ENCODE measurements at places on chromosomes 2 and 18.

- DNase-seq: no peak
Measured at GRCh38 chr2:239198221-239198620, 202.6 kb downstream of the HDAC4 start.

GRCh38 chr2:160241251-160242137 lies 41.4 kb upstream of the ITGB6 start:
- peak; percentile 88 for DNase-seq

DNA sequence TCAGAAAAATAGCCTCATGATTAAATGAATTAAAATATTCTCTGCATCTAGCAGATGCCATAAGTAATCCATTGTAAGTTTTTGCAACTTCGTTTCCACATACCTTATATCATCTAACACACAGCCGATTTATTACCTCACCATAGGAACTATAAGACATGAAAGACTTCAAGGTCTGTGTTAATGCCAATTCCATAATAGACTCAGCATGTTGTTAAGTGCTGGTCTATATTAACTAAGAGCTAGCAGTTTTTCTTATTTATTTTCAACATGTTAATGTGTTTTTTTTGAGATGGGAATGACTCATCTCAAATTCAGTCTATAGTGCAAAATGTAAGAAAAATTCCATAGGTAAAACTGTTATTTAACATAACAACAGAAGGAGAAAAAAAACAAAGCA lies 243.9 kb upstream of the GULP1 start:
- no peak for DNase-seq

DNA sequence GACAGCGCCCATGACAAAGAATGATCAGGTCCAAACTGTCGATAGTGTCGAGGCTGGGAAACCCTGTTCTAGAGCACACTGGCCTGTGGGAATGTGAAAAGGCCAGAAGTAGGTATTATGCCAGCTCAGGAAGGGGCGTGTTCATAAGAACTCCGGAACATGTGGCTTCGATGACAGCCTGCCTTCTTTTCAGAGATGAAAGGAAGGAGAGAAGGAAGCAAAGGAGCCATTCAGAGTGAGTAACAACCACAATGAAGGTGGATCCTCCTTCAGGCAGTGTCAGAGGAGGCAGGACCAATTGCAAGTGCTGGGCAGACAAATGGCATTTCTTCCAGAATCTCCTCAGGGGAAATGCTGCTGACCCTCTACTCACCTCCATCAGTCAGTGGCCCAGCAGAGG lies 58.5 kb downstream of the NCKAP5 start:
- no peak for DNase-seq

DNA sequence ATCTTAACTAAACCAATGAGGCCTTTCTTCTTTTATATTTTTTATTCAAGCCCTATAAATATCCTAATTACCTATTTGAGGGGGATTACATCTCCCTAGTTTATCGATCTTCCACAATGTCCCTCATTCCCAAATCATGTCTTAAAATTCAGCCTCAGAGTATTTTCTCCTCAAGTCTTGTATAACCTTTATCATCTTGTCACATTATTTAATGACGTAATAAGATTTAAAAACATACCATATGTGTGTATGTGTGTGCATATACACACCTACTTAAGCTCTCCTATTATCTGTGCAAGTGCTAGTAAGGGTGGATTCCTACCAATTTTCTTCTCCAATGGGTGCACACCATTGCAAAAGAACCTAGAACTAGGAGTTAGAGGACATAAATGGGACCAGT lies 421.1 kb downstream of the FIGN start:
- DNase-seq: no peak

DNA sequence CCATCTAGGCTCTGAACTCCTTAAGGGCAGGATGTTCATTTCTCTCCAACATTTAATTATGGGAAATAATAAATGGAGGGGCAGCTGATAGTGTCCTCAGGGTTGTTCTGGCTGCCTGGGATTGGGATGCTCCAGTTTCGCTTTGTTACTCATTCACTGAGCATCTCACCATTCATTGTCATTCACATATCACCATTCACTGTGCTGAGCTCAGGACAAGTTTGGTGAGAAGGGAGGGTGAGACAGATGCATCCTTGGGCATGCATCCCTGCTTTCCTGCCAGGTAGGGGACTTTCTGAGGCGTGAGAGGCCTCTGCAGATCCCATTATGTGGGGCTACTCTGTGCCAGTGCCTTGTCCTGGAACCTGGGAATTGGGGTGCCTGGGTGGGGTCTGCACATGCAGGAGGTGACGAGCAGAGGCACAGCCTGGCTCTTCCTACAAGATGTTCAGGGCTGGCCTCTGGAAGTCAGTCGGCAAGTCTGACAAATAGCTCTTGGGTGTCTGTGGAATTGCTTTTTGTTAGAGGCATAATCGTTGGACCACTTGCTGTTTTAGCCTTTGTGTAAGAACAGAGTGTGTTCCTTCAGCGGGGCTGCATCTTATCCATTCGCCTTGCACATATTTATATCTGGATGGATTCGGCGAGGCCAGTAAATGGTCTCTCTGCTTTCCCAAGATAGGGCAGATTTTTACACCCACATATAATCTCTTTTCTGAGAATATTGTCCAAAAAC lies 323.2 kb upstream of the THSD7B start:
- DNase-seq: no peak

DNA sequence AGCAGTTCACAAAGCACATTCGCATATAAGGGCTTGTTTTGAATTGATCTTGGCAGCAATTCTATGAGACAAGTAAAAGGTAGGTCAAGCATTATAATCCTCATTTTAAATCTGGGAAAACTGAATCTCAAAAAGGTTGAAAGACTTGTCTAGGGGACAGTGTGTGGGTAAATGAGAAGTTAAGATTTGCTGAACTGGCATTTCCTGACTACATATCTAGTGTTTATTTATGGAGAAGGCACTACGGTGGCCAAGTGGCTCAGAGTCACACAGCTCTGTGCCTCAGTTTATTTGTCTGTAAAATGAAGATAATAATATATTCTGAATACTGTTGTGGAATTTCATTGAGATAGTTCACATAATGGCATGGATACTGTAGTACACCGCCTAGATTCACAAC lies 16.3 kb upstream of the IL1RN start:
- no peak for DNase-seq

DNA sequence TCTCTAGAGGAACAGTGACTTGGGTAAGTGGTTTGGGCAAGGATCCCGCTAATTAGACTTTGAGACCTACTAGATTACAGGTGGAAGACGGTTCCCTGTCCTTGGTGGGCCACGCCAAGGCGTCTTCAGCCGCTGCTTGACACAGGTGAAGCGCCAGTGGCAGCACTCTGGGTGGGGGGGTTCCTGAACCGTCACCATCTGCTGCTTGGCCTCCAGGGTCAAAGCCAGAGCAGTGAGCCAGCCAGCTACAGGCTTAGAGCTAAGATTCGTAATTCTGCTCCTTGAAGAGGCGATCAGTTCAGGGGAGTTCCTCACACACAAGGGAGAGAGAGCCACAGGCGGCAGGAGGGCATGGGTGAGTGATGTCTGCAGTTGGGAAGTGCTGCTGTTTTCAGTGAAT lies 39.4 kb upstream of the RBM44 start:
- DNase-seq: no peak

- no peak for DNase-seq
Measured at GRCh38 chr2:219563271-219563928, 7.9 kb downstream of the OBSL1 start.

DNA sequence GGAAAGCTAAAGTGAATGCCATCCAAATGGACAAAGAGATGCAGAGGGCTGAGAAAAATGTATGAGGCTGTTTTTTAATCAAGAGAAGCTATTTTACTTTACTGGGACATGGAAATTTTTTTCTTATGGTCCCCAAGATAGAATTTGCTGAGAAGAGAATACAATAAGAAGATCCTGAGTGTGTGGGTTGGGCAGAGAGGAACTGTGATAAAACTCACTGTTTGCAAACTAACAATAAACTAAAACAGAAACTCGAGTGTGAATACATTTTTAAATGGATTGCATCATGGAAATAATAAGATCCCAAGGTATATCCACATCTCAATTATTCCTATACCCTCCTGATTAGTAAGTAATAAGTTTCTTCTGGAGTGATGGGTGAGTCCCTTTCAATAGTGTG lies 4.4 kb downstream of the NEB start:
- no peak for DNase-seq

GRCh38 chr2:196925051-196925767 lies 1.3 kb downstream of the PGAP1 start:
- DNase-seq: peak; percentile 12

DNA sequence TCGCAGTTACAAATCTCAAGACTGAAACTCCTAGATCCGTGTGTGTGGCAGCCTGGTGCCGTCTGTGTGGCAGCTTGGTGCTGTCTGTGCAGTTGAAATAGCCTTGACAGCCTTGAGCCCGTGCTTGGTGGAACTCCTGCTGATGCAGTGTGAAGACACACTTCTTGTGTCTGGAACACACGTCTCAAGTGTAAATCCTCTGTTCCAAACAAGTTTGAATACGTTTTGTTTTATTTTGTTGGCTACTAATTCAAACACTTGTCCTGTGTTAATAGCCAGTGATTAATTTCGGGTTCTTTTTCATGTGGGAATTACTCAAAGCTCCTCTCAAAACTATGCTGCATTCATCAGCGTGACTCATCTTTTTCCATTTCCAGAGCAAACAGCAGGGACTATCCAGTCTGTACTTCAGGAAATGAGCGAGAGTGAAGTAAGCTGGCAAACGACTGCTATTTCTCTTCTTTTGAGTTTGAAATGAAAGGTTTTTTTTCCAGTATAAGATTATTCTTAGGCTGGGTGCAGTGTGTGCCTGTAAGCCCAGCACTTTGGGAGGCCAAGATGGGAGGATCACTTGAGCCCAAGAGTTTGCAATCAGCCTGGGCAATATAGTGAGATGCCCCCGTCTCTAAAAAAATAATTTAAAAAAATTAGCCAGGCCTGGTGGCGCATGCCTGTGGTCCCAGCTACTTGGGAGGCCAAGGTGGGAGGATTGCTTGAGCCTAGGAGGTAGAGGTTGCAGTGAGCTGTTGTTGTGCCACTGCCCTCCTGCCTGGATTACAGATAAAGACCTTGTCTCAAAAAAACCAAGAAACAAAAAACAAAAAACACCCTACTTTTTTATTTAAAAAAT lies 152.9 kb downstream of the SPP2 start:
- DNase-seq: peak; percentile 4

GRCh38 chr2:68721482-68722101 lies 13.0 kb upstream of the ARHGAP25 start:
- DNase-seq: peak; percentile 41

- DNase-seq: no peak
Measured at GRCh38 chr18:79549638-79550000, 130.0 kb upstream of the CTDP1 start.

DNA sequence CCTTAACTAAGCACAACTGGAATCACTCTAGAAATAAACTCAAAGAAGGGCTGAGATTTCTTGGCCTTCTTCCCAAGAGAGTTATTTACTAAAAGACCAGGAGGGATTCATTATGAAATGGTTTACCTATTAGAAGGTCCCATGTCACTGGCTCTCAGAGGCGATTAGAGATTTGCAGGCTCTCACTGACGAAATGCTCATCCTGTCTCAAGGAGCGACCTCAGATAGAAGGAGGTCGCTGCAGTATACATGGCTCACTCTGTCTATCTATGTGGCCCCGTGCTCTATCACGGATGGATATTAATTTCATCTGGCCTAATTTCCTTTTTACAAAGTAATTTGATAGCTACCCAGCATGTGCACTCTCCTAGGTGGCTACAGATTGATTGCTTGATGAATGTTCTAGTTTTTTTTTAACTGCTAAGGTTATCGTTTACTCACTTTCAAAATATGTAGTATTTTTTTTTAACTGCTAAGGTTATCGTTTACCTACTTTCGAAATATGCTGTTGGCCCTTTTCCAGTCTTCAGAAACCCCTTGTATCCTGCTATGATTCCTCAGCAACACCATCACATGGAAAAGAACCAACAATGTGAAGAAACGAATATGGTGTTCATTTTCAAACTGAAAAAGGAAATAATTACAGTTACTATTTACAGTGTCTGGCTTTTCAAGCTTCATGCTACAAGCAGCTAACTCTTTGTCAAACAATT lies 9.1 kb downstream of the SMIM21 start:
- DNase-seq: no peak

GRCh38 chr2:236977063-236977851 lies 108.4 kb upstream of the COPS8 start:
- DNase-seq: peak; percentile 67

- DNase-seq: no peak
Measured at GRCh38 chr2:10397878-10398277, 50.2 kb downstream of the ODC1 start.

DNA sequence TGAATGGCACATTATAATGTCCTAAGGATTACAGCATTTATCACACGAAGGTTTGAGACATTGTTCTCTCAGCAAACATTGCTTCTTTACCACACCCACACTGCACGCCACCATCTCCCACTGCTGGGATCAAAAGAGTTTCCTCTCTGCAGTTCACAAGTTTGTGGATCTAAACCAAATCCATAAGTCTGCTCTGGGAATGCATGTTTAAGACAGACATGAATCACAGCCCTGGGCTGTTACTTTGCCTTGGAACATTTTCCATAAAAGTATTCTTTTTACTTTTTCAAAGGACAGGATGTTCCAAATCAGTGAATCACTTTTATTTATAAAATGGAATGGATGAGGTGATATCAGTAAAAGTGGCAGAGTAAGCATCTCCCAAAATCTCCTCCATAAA lies 36.1 kb downstream of the STPG4 start:
- peak; percentile 9 for DNase-seq

GRCh38 chr2:217752714-217753459 lies 249.9 kb downstream of the TNS1 start:
- no peak for DNase-seq

DNA sequence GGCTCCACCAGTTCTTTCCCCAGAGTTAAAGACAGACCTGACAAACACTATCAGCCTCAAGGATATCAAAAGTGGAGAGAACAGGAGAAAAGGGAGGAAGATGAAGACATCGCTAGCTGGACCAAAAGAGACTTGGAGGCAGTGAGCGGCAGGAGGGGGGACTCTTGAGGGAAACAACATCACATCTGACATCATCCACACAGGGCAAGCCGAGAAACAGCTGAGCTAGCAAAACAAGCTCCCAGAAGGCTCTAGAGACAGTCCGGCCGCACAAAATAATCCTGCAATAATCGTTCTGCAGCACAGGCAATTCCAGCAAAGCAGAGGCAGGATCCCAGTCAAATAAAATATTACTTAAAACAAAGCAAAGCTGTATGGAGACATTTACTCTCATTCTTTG lies 239.8 kb downstream of the EN1 start:
- no peak for DNase-seq
